ENCODE measurements at places on chromosomes 6 and 20. TPM values are rescaled to one million over a fixed set of nuclear protein-coding genes. Genes with fewer than 3 reads are reported as not detected.

DNA sequence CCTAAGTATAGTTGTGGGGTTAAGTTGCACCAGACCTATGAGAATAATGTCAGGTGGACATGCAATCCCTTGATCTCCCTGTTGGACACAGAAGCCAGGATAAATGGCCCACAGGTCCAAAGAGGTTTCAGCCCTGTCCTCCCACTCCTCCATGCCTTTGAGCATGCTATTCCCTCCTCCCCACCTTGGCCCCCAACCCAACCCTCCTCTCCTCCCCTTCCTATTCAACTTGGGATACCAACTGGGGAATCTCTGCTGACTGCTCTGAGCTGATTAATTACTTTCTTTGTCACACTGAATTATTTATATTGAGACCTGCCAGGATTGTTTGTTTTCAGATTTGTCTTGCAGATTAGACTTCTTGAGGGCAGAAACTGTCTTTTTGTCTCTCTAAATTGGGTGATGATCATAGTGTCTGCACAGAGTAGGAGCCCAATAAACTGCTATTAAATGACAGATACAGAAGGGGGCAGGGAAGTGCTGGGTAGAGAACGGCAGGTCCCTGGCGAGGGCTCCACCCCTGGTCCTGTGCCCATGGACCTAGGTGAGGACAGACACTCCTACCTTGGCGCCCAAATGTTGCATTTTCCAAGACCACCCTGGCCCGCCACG, 120.9 kb downstream of the UNC5CL start:
- DNase-seq, result no peak

GRCh38 chr20:2930538-2930937, 57.3 kb downstream of the PTPRA start:
- no peak for DNase-seq

DNA sequence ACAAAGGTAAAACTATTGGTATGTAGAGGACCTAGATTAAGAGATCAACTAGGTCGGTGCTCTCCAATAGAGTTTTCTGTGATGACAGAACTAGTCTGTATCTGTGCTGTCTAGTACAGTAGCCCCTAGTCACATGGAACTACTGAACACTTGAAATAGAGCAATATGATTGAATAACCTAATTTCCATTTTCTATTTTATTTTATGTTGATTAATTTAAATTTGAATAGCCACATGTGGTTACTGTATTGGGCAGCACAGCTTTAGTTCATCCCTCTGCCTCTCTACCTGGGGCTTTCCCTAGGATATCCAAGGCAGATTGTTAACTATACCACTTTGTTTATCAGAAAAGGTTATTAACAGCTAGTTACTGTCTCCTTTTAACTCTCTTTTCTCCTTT, 27.0 kb downstream of the FILIP1 start:
- no peak for DNase-seq

DNA sequence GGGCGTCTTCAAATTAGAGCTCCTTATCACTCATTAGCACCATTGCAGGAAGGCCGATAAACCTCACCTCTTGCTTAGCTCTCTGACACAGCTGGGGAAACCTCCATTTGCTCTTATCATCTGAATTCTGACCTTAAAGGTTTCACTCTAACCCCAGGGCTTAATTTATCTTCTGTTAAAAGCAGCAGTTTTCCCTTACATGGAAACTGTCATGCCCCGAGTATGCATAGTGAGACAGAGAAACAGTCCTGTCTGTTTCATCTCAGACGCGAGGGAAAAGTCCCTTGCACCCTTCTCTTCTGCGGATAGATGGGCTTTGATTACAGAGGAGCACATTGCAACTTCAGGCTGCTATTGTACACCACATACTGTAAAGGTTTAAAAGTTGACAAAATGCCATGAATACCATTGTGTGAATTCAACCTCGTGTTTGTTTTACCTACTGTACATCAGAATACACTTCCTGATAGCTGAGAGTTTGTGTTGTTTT, 191.5 kb upstream of the BMP2 start:
- DNase-seq, result peak; percentile 53

- no peak for DNase-seq
Observed at GRCh38 chr6:53934023-53934422, 139.2 kb downstream of the LRRC1 start.

The JAG1 gene
- 3.2 TPM for total RNA-seq

GRCh38 chr6:42961020-42961470, 491 bp downstream of the GNMT start:
- DNase-seq, result no peak

The CYP24A1 gene
- 0.69 TPM for total RNA-seq

The VGLL2 gene
- not detected for total RNA-seq

DNA sequence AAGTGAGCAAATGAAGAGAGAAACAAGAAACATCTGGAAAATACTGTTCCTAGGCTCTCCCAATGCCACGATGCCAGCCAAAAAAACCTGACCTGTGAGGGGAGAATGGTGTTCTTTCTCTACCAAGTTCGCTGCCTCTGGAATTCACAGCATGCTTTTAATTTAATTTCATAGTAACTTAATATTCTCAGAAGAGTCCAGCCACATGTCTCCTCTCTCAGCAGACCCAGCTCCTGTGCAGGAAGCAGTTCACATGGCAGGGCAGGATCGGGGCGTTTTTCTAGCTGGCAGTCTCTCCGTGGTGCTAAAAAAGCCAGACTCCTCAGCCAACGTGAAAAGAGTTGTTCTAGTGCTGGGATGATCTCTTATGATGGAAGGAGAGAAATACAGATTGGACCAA, 57.5 kb downstream of the BFSP1 start:
- DNase-seq, result no peak

The FHL5 gene
- not detected for total RNA-seq

GRCh38 chr20:63908008-63908682, 13.2 kb downstream of the DNAJC5 start:
- DNase-seq, result no peak

DNA sequence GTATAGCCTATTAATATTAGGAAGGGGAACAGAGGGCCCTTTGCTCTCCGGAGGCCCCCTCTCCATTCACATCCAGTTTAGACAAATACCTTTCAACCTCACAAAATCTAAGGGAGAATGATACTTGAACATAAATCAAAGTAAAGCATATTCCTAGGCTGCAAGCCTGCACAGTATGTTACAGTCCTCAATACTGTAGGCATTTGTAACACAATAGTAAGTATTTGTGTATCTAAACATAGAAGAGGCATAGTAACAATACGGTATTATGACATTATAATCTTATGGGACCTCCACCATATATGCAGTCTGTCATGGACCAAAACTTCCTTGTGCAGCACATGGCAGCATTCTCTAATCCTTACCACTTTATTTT, 2.3 kb upstream of the TREM1 start:
- DNase-seq, result no peak

Data from GM12878 (cell line).